Stimulated activated naive CD8-positive, alpha-beta T cell treated with anti-CD3 and anti-CD28 coated beads, Interleukin-15, amount 100 ng/mL, for 72 hours (primary cell): ENCODE measurements at places on chromosomes 4 and X.

GRCh38 chrX:23478056-23478455 lies 143.4 kb downstream of the PTCHD1 start:
- no peak for DNase-seq

- DNase-seq = peak; percentile 50
Observed at GRCh38 chrX:119273420-119274192, 37.5 kb downstream of the PGRMC1 start.

- DNase-seq = no peak
Observed at GRCh38 chr4:123452616-123453015, 56.0 kb downstream of the SPRY1 start.

GRCh38 chr4:76212851-76213414 lies 691 bp downstream of the SCARB2 start:
- DNase-seq = peak; percentile 47

- no peak for DNase-seq
Observed at GRCh38 chr4:169716677-169717076, 41.1 kb downstream of the HPF1 start.

- DNase-seq = no peak
Observed at GRCh38 chrX:65744965-65745364, 77.5 kb downstream of the MSN start.

DNA sequence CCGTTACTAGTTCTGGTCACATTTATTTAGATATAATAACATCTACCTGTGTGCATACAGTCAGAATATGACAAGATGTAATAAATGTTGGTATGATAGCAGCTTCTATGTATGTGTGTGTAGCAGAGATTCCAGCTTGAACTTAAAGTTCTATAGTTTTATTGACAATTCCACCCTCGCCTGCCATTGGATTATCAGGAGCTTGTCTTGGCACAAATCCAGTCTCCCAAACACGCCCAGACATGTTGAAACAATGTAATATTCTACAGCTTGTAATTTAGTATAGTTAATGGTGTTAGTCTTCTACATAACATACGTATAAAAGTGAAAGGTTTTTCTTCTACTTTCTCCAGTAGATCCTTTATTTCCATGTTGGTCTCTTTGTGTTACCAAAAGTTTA lies 44.4 kb downstream of the BBS12 start:
- no peak for DNase-seq

GRCh38 chrX:23820235-23820782 lies 37.3 kb downstream of the SAT1 start:
- DNase-seq = no peak

GRCh38 chrX:21843179-21843578 lies 3.8 kb downstream of the MBTPS2 start:
- no peak for DNase-seq

- DNase-seq = peak; percentile 35
Observed at GRCh38 chr4:184826691-184827270, 1.0 kb upstream of the ACSL1 start.

GRCh38 chr4:53767482-53767881 lies 176.2 kb upstream of the LNX1 start:
- DNase-seq = no peak

- DNase-seq = no peak
Observed at GRCh38 chrX:97547877-97548578, 664.3 kb downstream of the RPA4 start.

DNA sequence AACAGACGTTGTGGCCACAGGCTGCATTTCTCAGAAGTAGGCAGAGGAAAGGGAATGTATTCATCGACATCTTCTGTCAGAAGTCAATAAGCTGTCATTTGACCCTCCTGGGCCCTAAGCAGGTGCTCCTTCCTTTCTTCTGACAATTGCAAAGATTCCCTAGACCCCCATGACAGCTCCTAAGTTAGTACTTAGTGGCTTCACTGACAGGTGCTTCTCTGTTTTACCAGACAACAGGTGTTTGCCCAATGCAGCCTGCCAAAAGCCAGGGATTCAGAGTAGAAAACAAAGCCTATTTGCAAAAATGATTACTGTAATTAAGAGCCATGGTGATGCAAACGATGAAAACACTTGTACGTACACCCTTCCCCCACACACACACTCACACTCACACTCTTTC lies 7.5 kb upstream of the FGF5 start:
- DNase-seq = no peak

DNA sequence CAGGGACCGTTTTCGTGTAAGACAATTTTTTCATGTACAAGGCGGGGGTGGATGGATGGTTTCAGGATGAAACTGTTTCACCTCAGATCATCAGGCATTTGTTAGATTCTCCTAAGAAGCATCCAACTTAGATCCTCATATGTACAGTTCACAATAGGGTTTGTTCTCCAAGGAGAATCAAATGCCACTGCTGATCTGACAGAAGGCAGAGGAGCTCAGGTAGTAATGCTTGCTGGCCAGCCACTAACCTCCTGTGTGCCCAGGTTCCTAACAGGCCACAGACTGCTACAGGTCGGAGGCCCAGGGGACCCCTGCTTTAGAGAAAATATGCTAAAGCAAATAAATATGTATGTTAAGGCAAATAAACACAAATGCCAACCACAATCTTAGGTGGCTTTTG lies 61.3 kb downstream of the PPP3CA start:
- no peak for DNase-seq

- no peak for DNase-seq
Observed at GRCh38 chr4:69858690-69859089, 1.3 kb downstream of the SULT1E1 start.

DNA sequence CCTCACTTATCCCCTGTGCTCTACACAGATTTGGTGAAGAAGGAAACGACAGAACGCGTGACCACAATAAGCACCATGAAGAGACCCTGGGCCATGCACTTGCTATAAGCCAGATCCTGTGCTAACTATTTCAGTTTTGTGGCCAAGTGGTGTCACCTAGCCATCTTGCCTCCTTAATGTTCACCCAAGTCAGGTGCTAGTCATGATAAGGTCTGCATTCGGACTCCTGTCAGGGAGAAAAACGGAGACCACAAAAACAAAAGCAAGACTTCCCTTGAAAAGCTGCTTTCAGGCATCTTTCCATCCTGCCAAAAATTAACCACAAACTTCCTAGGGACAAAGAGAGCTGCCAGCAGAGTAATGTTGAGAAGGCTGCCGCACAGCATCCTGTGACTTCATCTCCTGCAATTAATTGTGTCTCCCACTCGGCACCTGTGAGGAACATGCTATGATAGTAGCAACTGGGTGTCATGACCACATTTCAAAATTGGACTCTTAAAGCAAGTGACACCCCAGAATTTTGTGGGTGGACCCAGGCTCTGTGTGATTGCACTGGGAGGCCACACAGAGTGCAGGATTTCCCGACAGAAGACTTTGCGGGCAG lies 8.8 kb upstream of the IDS start:
- DNase-seq = no peak

GRCh38 chr4:147683188-147683591 lies 773 bp downstream of the PRMT9 start:
- DNase-seq = no peak

DNA sequence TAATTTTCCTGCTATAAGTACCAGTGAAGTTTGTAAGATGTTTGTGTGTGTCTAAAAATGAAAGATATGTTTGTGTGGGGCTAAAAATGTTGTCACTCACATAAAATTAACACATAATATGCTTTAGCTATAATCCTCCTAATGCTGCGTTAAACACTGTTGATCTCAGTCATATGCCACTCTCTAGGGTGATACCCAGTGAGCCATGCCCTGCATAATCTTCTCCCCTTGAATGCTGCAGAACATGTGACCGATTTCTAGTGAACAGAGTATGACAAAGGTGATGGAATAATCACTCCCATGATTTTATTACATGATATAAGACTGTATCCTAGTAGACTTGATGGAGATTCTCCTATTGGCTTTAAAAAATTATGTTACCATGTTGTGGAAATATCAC lies 119.1 kb upstream of the EPHA5 start:
- no peak for DNase-seq

GRCh38 chr4:29372971-29373370 lies 1347.2 kb upstream of the PCDH7 start:
- no peak for DNase-seq

GRCh38 chr4:3007724-3008123 lies 44.4 kb downstream of the GRK4 start:
- DNase-seq = no peak

- no peak for DNase-seq
Observed at GRCh38 chr4:104188301-104188700, 306.4 kb downstream of the CXXC4 start.

DNA sequence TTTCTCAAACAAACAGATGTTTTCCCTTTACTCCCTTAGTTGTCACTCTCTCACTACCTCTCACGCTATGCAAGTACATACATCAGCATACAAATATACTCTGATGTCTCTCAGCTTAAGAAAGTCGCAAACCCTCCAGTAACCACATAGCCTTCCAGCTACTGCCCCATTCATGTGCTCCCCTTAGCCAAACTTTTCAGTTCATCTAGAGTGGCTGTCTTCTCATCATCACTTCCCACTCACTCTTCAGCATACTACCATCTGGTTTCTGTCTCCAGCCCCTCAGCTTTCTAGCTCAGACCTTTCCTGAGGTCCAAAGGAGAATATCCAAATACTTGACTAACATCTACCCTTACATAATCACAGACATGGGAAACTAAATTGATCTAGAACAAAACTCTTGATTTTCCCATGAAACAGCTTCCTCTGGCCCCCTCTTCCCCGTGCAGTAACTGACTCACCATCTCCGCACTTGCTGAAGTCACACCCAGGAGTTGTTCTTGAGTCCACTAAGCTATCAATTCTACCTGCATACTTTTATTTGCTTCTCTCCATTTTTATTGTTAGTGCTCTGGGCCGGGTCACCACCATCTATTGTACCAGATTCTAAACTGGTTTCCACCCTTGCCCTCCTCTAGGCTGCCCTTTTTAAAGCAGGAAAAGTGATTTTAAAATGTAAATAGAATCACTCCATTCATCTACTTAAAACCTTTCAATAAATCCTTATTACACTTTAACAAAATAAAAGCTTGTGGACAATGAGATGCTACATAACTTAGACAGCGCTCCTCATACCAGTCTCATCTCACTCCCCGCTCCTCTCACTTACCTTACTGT lies 57.2 kb downstream of the CASP6 start:
- DNase-seq = no peak

DNA sequence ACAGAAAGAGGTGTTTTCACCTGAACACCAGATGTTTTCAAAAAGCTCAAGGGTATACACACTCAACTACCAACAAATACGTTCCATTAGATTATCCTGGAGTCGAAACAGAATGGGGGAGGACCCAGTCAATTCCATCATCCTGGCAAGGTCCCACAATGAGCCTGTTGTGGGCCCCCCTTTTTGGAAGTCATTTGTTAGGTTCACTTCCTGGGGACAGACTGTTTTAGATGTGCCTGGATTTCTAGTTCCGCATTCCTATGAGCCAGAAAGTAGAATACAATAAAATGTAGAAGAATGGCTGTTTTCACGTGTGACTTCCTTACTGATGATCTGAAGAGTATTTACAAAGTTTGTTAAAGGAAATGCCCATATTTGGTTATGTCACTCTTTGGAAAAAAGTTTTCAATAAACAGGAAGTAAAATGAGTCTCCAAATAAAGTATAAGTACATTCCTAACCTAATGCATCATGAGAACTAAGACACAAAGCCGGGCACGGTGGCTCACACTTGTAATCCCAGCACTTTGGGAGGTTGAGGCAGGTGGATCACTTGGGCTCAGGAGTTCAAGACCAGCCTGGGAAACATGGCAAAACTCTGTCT lies 192.5 kb downstream of the MAML3 start:
- DNase-seq = no peak

GRCh38 chr4:162115333-162115732 lies 48.5 kb downstream of the FSTL5 start:
- no peak for DNase-seq

DNA sequence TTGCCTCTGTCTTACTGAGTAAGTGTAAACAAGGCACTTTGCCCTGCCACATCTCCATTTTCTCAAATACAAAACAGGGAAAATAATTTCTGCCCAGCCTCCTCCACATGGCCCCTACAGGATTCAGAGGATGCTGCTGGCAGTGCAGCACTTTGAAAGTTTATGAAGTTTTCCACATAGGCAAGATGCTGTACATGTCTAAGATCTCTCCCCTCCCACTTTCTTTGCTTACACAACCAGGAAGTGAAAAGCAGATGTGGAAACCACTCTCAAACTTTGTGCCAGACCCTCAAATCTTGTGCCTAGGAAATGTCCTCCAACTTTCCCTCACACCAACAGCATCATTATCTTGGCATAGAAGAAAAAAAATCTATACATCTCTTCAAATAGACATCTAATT lies 257.0 kb upstream of the LDB2 start:
- DNase-seq = no peak

DNA sequence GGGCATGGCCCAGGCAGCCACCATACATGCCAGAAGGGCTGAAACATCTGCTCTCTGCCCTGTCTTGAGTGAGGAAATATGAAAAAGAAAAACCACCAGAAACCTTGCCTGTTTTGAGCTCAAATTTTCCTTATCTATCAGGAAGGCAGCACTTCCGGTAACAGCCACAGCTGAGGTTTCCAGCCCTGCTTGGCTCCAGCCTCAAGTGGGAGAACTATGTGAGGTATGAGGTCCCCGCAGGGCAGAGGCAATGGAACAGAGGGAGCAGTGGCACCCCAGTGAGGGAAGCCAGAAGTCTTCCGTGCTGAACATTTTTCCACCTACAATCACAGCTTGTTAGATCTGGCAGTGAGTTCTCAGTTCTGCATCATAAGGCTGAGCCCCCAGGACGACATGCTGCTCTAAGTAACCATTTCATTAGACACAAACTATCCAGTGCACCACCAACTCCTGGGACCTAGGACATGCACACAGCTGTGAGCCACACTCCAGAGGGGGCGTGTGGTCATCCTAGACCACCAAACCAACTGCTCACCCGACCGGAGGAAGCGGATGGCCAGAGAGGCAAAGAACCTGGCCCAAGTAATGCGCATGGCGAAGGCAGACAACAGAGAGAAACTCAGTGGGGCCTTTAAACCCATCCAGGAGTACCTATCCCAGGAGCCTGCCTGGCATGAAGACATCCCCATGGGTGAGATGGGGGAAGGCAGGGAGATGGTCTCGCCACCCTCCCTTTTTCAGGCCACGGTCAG lies 22.6 kb downstream of the WDR1 start:
- DNase-seq = no peak

- no peak for DNase-seq
Observed at GRCh38 chr4:85762529-85762871, 287.6 kb downstream of the ARHGAP24 start.
